Activated gamma-delta T cell (primary cell): ENCODE measurements at places on chromosomes 2 and 18.

DNA sequence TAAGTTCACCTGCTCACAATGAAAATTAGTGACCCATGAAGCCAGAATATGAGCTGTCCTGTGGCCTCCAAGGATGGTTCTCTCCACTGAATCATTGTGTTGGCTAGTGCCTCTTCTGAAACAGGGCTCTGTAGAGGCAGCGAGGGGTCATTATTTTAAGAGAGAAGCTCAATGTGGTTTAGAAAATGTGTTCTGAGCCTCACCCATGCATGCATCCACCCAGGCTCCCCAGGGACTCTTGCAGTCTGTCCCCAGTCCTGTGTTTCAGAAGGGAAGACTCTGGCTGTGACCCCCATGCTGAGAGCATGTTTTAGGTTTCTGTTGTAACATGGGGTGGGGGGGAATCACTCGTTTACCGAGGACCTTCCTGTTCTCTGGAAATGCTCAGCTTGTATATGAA lies 135.2 kb downstream of the RNF144A start:
- DNase-seq: no peak

DNA sequence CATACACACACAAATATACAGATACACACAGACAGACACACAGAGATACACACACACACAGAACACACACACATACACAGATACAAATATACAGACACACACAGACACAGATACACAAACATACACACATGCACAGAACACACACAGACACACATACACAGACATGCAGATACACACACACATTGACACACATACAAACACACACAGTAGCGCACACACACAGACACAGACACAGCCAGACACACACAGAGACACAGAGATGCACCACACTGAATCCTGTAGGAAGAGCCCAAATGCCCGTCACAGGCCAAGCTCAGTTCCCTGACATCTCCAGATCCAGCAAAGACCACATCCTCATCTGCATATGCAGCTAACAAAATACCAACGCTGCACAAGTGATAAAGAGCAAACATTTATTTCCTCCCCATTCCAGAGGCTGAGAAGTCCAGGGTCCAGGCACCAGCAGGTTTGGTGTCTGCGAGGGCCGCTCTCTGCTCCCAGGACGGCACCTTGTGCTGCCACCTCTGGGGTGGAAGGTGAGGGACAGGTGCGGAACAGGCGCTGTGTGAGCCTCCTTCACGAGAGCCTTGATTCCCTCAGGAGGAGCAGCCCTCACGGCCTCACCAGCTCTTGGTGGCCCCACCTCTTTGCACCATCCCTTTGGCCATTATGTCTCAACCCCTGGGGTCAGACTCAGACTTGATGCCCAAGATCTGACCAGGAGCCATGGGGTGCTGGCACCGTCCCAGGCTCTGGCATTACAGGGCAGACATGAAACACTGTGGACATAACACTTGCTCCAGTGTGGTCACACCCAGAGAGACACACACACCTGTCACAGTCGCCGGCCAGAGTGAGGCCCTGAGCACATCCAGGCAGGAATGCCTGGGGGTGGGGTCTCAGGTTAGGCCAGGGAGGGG lies 108.7 kb downstream of the NDUFA10 start:
- DNase-seq: no peak

- no peak for DNase-seq
Measured at GRCh38 chr18:54147439-54147838, 77.0 kb downstream of the MBD2 start.

DNA sequence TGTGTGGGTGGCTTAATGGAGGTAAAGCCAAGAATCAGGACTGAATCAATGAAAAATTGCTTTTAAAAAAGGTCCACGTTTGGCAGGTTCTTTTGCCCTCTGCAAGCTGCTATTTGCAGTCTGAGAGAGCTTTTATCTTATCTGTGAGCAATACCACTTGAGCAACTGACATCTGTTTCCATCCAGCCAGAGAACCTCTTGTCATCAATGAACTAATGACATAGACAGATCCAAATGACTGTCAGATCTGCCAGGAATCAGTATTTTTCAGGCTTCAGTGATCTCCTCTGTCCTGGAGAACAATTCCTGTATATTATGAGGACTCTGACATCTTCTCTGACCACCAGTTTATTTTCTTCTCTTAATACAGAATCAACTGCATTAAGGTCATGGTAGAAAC lies 608.1 kb downstream of the LRP1B start:
- DNase-seq: no peak

DNA sequence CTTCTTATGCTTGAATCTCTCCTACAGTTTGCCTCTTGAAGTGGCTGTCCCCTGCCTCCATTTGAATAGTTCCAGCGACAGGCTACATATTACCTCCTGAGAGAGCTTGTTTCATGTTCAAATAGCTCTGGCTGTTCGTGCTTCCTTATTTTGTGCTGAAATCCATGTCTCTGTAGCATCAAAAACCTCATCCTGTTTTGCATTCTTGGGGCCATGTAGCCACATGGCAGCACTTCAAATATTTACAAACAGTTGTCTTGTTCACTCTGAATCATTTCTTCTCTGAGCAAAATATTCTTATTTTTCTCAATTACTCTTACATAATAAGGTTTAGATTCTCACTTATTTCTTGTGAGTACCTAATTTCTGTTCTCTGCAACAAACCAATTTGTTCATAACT lies 1243.1 kb upstream of the NXPH2 start:
- no peak for DNase-seq

GRCh38 chr2:67560771-67561456 lies 163.8 kb downstream of the ETAA1 start:
- no peak for DNase-seq
